Tracheal epithelial cell (primary cell): ENCODE measurements at places on chromosomes 16 and 17. TPM values are rescaled to one million over a fixed set of nuclear protein-coding genes. Genes with fewer than 3 reads are reported as not detected.

Gene TBC1D3E
- not detected in 2 replicates for total RNA-seq

Gene ABCC11
- 0.43 TPM in 1 of 2 replicates, not detected in the other for total RNA-seq

Gene TPSB2
- not detected in 2 replicates for total RNA-seq

Gene TPSG1
- not detected in 2 replicates for total RNA-seq

Gene ADAD2
- not detected in 2 replicates for total RNA-seq

Gene CRYBA1
- not detected in 2 replicates for total RNA-seq

Gene MED13
- 27.1 and 34.0 TPM in 2 replicates for total RNA-seq

Gene CTRB2
- total RNA-seq = not detected in 2 replicates

Gene KRT34
- 0.43 and 7.0 TPM in 2 replicates for total RNA-seq

Gene CCDC200
- not detected in 2 replicates for total RNA-seq

Gene RCVRN
- under 0.01 TPM in 1 of 2 replicates, not detected in the other for total RNA-seq

Gene SSTR5
- total RNA-seq = not detected in 2 replicates

Gene TERB1
- total RNA-seq = 0.21 and 0.24 TPM in 2 replicates

Gene RPS15A
- total RNA-seq = 2,909 and 3,577 TPM in 2 replicates

Gene WNT9B
- total RNA-seq = not detected in 2 replicates

Gene CA5A
- not detected in 2 replicates for total RNA-seq

Gene OMG
- total RNA-seq = not detected in 2 replicates

Gene DNAH2
- total RNA-seq = 0.21 TPM in 1 of 2 replicates, not detected in the other

Gene TNFRSF17
- not detected in 2 replicates for total RNA-seq
